ENCODE measurements at places on chromosomes 1 and 21.

GRCh38 chr1:47792779-47793178 lies 204.4 kb downstream of the TRABD2B start:
- DNase-seq, result no peak

DNA sequence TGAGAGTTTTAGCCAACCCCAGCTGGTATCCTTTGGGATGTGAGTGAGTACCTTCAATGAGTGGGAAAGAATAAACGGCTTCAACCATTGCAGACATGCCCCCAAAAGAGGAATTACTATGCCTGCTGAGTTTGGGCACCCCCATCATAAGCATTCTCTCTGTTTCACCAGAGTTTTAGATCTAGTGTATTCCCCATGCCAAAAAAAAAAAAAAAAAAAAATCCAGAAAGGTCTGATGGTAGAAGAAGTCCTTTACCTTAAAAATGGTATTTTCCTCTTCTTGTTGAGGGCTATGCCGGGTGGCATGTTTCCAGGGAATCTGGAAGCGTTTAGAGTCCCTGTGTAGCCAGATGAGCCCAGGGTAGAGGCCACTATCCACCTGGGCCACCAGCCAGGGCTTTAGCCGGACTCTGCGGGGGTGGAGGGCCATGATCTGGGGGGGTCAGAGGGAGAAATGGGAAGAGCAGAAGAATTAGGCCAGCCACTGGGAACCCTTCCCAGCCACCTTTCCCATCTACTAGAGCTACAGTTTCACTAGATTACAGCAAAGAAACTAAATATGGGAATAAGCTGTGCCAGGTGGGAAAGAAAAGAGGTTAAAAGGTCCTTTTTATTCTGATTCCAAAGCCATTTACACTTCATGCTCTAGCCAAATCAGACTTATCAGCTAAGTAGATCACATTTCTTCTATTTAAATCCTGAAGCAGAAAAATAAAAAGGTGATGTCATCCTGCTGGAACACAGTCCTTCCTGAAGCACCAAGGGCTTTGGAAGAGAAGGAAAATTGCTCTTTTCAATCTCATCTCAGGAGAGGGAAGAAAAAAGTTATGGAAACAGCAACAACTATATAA lies 4.7 kb downstream of the IRF6 start:
- no peak for DNase-seq

DNA sequence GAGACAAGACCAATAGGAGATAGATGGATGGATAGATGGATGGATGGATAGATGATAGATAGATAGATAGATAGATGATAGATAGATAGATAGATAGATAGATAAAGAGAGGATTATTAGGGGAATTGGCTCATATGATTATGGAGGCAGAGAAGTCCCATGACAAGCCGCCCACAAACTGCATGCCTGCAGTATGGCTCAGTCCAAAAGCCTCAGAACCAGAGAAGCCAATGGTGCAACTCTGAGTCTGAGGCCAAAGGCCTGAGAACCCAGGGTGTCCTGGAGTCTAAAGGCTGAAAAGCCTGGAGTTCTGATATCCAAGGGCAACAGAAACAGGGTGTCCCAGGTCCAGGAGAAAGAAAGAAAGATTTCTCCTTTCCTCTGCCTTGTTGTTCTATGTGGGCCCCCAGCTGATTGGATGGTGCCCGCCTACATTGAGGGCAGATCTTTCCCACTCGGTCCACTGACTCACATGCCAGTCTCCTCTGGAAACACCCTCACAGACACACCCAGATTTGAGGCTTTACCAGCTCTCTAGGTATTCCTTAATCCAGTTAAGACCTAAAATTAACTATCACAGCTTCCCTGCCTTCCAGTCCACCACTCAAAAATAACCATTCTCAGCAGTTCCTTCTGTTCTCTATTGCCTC lies 39.6 kb upstream of the IRF2BP2 start:
- DNase-seq, result no peak

DNA sequence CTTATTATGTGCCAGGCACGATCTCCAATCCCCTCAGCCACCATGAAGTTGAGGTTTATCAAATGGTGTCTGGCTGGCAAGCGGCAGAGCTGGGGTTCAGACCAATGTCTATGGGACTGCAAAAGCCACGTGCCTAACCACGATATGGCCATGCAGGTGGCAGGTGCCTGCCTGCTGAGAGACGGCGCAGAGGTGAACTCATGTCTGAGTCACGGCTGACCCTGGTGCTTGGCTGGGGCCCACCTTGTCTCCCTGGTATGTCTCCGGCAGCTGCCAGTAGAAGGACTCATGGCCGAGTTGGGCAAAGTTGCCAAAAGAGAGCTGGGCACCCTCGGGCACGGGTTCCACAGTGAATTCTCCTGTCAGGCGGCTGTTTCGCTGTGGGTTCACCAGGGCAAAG lies 59.9 kb downstream of the LDLRAD2 start:
- DNase-seq, result no peak

- DNase-seq, result no peak
These were observed 3.4 kb downstream of the HENMT1 start for GRCh38 chr1:108657356-108658080.

DNA sequence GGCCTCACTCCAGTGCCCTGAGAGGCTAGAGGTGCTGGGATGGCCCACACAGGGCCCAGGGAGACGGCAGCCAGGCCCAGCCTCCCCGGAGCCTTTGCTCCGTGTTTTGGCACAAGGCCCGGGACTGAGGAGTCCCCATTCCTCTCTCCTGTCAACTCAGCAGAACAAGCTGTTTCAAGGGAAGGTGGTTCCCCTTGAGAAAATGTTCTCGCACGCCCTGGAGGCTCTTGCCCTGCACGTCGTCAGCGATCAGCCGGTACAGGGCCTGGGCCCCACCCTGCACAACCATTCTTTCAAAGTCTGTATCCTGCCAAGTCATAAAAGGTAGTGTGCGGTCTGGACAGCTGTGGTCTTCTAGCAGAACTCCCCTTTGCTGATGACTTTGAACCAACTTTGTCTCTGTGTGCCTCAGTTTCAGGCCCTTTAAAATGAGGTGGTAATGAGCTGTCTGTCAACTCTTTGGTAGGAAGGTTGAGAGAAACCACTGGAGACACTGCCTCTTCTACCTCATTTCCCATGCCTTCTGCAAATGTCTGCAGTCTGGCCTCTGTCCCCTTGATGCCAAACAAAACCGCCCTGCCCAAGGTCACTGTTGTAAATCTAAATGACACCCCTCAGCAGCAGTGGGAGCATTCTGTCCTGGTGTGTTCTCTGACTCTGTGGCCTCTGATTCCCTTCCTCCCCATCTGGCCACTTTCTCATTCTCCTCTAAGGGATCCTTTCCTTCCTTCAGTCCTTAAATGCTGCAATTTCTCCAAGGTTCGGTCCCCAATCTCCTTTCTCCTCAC lies 138.6 kb upstream of the JUN start:
- DNase-seq, result no peak

Data from T-helper 9 cell (primary cell).